NCI-H1417 treated with DMSO at 0.1 percent for 48 hours (cell line): ENCODE measurements at places on chromosomes 2 and 18.

- DNase-seq = no peak
Measured at GRCh38 chr2:109318150-109318948, 189.3 kb downstream of the SH3RF3 start.

GRCh38 chr2:161983331-161983651 is 90.7 kb downstream of the DPP4 start:
- DNase-seq = no peak

DNA sequence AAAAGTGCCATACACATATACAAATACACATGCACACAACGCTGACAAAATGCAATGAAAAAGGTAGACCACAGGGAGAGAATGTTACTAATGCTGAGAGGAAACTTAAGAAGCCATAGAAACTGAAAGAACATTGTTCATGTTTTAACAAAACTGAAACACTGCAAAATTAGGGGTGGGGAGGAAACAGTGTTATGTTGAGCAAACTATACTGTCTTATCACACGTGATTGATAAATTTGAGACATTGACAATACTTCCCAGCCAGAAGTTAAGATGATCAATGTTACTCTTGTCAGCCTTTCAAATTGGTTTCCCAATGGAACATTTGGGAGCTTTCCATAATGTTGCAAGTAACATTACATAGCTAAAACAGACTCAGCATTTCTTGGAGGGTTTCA is 165.5 kb downstream of the L3MBTL4 start:
- no peak for DNase-seq

- no peak for DNase-seq
Measured at GRCh38 chr2:181658444-181658843, 1.5 kb upstream of the CERKL start.

GRCh38 chr2:120105360-120105759 is 92.5 kb downstream of the EPB41L5 start:
- DNase-seq = no peak

DNA sequence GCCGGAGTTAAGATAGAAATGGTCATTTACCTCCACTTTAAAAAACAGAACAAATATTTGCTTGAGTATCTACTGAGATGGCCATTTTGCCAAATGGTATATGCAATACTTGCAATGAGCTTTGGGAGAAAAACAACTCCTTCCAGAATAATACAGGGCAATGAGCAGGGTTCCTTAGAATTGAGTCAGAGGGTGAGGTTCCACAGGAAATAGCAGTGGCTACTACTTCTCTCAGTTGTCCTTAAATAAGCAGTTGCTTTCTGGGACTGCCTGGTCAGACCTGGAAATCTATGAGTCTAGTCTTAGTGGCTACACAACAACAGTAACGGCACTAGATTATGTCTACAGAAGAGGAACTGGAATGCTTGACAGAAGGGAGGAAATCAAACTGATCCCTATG is 80.9 kb upstream of the CCDC85A start:
- no peak for DNase-seq
